ENCODE measurements at places on chromosomes 4 and X.

- DNase-seq = no peak
Measured at GRCh38 chr4:148078061-148078460, 346.2 kb downstream of the ARHGAP10 start.

GRCh38 chrX:153958605-153959004 lies 13.0 kb downstream of the HCFC1 start:
- no peak for DNase-seq

DNA sequence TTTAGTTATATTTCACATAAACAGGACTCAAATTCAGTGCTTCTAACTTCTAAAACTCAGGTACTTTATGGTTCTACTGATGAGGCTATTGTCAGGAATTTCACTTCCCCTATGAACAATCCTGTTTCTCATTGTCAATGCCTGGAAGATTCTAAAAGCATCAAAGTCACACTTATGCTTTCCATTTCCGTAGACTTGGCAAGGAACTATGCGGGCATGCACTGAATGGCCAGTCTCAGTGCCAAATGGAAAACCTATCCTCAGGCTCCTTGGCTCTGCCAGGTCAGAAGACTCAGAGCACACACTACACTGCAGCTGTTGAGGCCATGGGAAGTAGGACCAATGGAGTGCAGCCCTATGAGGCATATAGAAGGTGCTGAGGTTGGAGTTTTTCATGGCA lies 97.0 kb upstream of the PTPN13 start:
- no peak for DNase-seq

- DNase-seq = no peak
Measured at GRCh38 chr4:69974631-69975030, 9.1 kb upstream of the CSN2 start.

DNA sequence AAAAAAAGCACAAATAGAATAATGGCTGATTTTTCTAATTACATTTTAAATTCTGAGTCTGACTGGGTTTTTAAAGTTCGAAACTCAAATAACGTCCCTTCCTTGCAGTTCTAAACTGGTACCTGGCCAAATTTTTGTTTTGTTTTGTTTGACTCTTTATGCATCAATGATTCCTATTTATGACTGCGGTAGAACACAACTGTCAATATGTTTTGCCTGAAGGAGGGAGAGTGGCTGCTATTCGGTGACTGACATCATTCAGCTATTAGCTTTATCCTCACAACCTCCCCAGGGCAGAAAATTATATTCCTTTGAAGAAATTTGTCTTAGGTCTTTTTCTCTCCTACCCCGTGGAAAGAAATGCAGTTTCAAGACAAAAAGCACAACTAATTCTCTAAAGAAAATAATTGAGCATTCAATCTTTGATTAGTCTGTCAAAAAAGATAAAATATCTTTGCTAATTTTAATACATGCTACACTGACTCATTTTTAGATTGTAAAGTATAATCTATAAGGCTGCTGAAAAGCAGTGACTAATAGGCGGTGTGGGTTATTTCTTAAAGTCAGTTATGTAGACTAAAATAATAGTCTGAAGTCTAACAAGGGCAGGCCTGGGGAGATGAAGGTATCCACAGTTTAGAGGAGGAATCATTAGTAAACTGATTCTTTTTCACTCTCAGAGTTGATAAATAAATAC lies 61.9 kb downstream of the TMEM150C start:
- no peak for DNase-seq

- no peak for DNase-seq
Measured at GRCh38 chrX:41621222-41621723, 67.5 kb upstream of the GPR34 start.

DNA sequence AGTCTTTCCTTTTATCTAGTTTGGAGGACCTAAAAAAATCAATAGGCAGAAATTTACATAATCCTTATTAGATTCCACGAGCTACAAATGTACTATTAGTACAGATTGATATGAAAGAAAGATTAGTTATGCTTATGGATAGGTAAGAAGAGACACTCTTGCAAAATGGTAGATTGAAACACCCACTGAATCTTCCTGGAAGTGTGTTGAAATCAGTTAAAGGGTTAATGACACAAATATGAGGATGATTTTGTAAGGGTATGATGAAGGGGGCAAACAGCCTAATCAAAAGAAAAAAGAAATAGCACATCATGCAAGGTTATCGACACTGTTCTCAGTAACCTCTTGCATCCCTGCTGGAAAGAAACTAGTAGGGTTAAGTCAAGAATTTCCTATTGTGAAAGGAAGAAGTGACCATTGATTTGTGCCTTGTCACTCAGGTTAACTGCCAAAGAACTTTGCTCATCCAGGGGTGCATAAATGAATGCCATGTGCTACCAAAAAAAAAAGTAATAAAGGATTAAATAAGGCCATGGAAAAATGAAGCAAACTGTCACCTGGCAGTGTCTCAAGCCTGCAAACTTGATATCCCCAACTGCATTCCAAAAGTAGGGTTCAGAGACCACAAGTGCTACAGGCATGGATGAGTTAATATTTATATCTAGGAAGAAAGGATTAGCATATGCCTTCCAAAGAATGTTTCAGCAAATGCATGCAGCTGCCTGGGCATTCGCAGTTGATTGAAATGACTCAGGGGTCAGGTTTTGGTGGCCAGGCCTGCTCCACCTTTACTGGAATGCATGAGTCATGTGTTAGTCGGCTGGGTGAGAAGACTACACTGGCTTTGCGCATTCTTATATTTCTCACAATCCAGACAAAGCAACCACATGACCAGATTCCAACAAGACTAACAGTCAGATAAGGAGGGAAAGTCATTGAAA lies 78.3 kb upstream of the ATXN3L start:
- no peak for DNase-seq

GRCh38 chr4:127162741-127163140 lies 470.0 kb upstream of the INTU start:
- DNase-seq = no peak

DNA sequence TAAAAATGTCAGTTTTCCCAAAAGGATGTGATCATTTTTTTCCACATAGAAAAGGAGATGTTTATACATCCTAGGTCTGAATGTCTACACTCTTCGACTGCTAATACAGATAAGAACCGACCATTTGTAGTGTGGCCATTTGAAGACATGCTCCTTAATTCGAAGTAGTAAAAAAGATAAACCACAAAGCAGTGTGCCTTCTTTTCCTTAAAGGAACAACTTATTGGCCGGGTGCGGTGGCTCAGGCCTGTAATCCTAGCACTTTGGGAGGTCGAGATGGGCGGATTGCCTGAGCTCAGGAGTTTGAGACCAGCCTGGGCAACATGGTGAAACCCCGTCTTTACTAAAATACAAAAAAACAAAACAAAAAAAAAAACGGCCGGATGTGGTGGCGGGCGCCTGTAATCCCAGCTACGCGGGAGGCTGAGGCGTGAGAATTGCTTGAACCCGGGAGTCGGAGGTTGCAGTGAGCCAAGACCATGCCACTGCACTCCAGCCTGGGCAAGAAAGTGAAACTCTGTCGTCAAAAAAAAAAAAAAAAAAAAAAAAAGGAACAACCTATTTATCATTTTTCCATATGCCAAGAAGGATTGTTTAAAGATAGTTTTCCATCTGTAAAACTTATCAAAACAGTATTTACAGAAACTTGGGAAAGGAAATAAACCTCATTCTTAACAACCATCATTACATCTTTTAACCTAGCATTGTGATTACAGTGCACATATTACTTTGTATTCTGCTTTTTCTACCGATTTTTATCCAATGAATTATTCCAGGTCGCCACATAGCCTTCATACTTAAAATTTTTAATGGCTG lies 2.6 kb downstream of the INTS6L start:
- no peak for DNase-seq

GRCh38 chrX:43822014-43822413 lies 60.2 kb downstream of the MAOB start:
- DNase-seq = no peak

GRCh38 chr4:75698162-75698962 lies 25.2 kb upstream of the G3BP2 start:
- no peak for DNase-seq

- DNase-seq = no peak
Measured at GRCh38 chrX:37879692-37880091, 32.3 kb upstream of the DYNLT3 start.

- DNase-seq = no peak
Measured at GRCh38 chrX:115229337-115230003, 4.4 kb downstream of the LRCH2 start.

- no peak for DNase-seq
Measured at GRCh38 chr4:189117426-189117825, 823.2 kb upstream of the FRG1 start.

- DNase-seq = no peak
Measured at GRCh38 chr4:138935-139334, 14.6 kb downstream of the ZNF718 start.

DNA sequence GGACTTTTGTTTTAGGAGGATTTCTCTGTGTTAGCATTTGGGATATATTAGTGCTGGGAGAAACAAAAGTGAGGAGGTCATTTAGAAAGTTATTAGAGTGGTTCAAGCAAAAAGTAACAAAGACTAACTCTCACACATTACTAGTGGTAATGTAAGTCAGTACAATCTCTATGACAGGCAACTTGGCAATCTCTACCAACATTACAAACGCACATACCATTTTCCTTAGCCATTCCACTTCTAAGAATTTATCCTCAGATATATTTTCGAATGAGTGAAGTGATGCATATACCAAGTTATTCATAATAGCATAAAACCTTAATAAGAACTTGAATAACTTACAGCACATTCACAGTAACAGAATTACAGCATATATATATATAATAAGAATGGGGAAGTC lies 146.2 kb downstream of the PRSS12 start:
- DNase-seq = no peak

DNA sequence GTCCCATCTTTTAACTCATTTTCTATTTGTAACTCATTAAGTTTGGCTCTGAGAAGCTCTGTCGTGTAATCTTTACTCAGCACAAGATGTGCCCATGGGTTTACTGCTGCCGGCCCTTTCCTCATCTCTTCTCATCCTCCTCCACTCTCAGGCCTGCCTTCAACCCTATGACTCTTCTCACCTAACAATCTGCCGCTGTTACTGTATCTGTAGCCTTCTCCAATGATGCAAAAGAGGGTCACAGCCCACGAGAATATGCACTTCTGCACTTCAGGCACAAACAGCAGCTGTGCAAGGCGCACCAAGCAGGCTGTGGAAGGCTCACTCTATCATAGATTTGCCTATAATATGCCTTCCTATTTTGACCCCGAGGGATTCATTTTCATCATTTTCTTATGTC lies 546.5 kb upstream of the GALNTL6 start:
- DNase-seq = no peak

DNA sequence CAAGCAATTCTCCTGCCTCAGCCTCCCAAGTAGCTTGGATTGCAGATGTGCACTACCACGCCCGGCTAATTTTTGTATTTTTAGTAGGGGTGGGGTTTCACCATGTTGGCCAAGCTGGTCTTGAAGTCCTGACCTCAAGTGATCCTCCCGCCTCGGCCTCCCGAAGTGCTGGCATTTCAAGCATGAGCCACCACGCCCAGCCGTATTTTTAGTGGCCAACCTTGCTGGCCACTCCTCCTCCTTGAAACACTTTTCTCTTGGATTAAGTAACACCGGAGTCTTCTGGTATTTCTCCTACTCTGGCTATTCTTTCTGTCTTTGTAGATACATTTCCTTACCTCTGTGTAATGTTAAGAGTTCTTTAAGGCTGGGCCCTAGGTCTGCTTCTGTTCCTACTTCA lies 11.1 kb upstream of the RPL39 start:
- DNase-seq = no peak

DNA sequence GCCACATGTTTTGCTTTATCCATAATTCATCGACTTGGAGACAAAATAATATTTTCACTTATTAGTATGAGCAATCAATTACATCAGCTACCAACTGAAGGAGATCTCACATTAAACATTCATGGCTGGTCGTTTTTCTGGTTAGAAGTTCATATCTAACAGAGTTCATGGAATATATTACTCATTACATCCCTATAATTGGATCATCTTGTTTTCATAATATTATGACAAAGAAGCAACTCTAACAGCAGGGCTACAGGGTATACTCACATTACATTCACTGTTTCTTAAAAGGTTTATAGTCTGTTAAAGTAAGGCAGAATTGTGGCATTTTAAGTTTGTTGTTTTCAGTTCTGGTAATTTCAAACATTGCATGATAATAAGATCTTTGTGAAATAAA lies 33.0 kb downstream of the GSTCD start:
- no peak for DNase-seq

- DNase-seq = no peak
Measured at GRCh38 chr4:40546969-40547788, 82.5 kb downstream of the RBM47 start.
